ENCODE measurements at places on chromosomes 2 and 18. TPM values are rescaled to one million over a fixed set of nuclear protein-coding genes. Genes with fewer than 3 reads are reported as not detected.

DNA sequence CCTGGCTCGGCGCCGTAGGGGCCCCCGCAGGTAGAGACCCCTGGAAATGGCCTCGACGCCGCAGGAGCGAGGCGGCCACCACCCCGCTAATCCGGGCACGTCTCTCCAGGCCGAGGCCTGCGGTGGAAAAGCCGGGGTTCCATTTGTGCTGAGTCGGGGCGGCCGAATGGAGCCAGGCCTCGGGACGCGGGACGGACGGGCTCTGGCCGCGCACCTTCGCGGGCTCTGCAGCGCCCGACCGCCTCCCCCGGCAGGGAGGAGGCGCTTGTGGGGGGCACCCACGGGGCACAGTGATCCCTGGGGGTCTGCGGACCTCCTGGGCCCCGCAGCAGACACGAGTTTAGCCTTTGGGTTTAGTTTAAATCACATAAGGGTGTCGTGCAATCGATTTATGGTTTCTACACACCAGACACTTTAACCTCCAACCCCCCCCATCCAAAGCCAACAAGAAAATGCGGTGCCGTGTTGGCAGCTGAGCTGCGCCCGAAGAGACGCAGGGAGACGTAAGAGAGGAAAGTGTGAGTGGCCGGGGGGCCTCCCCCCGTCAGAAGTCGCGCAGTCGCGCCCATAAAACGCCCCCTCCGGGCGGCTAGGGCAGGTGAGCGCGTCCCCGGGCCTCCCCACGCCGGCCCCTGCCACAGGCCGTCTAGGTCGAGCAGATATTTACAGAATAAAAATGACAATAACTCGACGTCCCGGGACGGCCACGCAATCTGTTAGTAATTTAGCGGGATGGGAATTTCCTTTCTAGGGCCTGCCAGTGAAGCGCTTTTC lies 1.0 kb upstream of the NFATC1 start:
- DNase-seq = no peak

- DNase-seq = no peak
Observed at GRCh38 chr2:160201849-160202539, 1.9 kb upstream of the ITGB6 start.

GRCh38 chr2:32453242-32454062 lies 96.6 kb downstream of the BIRC6 start:
- DNase-seq = no peak

DNA sequence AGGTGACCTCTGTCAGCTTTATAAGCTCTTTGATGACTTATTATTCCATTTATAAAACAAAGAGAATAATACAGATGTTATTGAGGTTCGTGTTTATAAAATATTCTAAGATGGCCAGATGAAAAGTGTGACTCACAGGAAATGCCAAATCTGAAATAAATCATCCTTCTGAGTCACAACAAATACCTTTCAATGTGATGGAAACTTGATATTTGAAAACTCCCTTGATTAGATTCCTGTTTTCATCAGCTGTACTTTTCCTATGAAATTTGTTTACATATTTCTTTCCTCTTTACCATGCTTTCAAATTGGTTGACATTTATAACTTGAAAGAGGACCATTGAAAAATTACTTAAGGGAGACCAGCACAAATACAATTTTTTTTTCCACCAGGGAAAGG lies 30.6 kb upstream of the PPP1R1C start:
- DNase-seq = no peak

GRCh38 chr2:227890495-227891079 lies 19.2 kb downstream of the DAW1 start:
- DNase-seq = no peak

DNA sequence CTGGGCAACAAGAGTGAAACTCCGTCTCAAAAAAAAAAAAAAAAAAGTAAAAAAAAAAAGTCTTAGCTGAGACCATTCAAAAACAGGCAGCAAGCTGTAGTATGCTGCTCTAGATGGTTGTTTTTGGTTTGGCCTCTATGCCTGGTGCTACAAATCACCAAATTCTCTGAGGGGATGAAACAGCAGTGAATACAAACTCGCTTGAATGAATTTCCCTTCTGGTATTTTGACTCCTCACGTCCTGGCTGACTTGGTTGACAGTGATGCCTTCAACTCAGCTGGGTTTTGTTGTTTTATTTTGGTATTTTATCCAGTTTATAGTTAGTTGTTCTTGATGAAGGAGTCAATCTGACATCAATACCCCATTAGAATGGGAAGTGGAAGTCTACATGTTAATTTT lies 3.3 kb upstream of the TCF7L1 start:
- DNase-seq = no peak

DNA sequence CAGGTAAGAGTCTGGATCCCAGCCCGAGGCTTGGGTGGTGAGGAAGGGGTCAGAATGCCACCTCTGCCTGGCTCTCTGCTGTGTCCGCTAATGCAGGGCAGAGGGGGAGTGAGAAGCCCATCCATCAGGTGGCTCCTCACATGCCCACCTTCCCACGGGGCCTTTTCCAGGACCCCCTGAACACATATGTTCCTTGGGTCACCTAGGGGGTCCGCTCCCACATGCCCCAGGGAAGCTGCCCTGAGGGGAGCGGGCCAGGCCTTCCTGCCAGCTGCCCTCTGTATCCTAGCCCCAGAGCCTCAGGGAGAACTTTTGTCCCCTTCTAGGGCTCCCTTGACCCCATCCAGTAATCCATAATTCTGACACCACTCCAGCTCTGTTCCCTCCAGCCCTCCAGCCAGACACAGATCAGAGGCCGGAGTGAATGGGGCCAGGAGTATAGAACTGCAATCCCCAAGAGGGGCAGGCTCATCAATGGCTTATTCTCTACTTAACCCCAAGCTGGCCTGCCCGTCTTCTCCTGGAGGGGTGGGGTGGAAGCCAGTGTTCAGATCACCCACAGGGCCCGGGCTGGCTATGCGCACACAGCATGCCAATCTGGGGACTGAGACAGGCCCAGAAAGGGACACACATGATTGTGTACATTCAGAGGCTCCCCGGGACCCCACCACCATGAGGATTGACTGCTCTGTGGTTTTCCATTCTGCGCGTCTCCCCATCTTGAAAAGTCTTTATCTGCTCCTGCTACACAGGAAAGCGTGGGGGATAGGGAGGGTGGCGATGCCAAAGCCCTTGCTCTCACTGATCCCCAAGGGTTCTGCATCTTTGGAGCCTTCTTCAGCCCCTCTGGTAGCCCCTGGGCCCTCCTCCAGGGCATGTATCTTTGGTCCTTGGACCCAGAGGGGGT lies 1.1 kb downstream of the EMILIN1 start:
- DNase-seq = no peak

DNA sequence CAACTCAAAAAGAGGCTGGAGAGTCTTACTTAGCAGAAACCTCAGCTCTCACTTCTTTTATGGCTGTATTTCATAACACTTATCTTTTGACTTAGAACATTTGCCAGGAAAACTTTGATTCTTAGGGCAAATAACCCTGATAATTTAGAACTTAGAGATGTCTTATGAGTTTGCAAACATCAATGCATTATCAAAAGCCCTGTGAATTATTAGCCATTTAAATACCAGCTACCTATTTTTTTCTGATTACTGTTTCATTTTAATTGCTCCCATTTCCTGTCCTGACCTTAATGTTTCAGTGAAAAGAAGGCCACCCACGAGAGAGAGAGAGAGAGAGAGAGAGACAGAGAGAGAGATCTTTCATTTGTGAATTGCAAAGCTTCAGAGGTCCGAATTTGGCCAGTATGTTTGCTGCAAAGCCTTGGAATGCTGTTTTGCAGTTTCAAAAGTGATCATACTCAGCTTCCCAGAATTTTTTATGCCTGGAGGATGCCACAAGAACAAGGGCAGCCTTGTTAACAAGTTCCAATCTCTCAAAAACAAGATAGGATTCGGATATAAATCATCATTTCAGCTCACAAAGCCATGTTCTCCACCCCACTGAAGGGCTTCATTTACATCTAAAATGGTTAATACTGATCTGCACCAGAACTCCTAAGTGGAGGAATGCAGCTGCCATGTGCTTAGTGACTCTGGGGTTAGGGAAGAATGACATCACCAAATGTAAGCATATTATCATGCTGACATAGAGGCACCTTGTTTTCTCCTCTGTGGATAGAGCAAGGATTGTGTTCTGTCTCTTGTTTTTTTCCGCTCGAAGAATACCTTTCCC lies 478.2 kb downstream of the ARHGAP15 start:
- no peak for DNase-seq

- DNase-seq = no peak
Observed at GRCh38 chr2:19300961-19301360, 57.5 kb downstream of the OSR1 start.

- no peak for DNase-seq
Observed at GRCh38 chr2:11257078-11257477, 87.4 kb downstream of the ROCK2 start.

DNA sequence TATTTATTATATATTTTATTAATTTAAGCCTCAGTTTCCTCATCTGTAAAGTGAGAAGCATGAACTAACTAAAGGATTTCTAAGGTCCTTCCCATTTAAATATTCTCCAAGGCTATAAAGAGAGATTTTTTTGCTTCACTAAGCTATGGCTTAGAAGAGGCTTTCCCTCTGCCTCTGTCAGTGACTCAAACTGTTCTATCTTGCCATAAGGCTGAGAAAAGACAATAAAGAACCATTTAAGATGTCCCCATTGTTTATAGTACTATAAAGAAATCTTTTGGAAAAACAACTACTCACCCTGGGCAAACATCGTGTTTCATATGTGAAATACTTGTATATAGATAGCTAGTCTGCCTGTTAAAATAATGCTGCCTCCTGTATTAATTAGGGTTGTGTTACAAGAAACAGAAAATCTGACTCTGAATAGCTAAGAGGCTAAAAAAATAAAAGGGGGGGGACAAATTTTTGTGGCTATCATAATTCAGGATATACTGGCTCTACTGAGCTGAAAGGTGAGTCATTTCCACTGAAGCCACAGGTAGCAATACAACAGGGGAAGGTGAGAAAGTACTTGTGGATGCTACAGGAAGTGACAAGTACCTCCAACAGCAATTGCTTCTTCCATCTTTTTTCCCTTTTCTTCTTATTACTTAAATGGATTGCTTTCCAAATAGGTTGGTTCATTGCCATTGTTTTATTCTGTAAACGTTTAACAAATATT lies 25.4 kb downstream of the EPHA4 start:
- DNase-seq = no peak

- DNase-seq = no peak
Observed at GRCh38 chr2:174952607-174953006, 52.6 kb downstream of the CHN1 start.

DNA sequence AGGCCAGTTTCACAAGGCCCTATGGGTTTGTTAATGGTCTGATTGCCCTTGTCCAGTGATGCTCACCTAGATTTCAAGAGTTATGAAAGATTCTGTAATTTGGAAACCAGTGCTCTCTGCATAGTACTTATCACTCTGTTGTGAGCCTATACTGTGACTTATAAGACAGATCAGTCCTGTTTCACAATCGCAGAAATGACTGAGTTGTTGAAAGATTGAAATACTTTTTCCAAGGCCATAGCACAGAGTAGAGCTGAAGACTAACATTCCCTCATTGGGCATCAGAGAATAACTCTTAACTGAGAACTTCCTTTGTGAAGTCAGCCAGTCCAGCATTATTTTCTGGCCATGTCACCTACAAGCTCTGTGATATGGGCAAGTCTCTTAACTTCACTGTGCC lies 44.0 kb downstream of the CCDC85A start:
- DNase-seq = no peak

DNA sequence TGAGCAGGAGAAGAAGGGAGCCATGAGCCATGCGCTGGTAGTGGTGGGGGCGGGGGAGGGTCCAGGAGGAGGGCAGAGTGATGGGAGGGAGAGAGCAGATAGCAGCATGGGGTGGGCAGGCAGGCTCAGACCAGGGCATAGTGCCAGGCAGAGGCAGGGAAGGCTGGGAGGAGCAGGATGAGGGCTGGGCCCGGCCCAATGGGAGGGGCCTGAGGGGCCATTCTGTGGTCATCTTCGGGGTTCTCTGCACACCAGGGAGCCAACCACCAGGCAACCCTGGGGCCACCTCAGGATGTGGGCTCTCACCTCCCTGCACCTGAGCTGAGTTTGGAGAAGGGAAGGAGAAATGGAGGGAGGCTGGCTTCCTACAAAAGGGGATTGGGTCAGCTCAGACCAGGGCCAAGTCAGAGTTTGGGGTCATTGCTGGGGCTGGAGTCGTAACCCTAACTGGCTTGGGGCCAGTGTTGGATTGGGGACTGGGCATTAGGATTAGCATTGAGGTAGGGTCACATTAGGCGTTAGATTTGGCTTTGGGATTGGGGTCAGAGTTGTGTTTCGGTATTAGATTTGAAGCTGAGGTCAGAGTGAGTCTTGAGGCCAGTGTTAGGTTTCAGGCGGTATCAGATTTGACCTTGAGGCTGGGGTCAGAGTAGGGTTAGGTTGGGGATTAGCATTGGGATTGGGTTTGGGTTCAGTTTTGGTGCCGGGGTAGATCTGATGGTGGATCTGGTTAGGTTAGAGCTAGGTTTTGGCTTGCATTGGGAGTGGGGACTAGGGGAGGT lies 11.2 kb downstream of the VIL1 start:
- no peak for DNase-seq

GRCh38 chr2:158489366-158490112 lies 32.8 kb downstream of the PKP4 start:
- no peak for DNase-seq

- DNase-seq = no peak
Observed at GRCh38 chr2:143175438-143175837, 46.2 kb downstream of the ARHGAP15 start.

- DNase-seq = no peak
Observed at GRCh38 chr2:241019441-241020139, 21.2 kb downstream of the SNED1 start.

DNA sequence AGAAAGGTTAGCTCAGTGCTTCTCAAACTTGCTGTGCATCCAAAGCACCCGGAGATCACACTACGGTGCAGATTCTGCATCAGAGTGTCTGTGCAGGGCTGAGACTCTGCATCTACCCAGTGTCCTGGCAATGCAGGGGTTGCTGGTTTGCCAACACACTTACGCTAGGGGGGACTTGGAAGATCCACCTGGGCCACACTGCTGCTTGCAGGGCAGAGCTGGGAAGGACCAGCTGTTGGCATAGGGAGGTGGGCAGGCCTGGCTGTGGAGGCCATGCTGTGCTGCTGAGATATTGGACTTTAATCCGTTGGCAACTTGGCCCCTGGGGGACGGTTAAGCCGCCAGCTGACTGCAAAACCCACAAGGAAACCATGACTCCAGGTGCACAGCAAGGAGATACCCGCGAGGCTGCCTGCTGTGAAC lies 397.6 kb upstream of the HS6ST1 start:
- DNase-seq = no peak

- DNase-seq = no peak
Observed at GRCh38 chr2:97645112-97645694, 659 bp upstream of the COX5B start.

Gene DSG4
- total RNA-seq = not detected

Gene VAMP8
- 99.7 TPM for total RNA-seq

Gene SCYGR4
- not detected for total RNA-seq

Gene CNDP1
- 0.09 TPM for total RNA-seq

Gene ERFE
- 1.1 TPM for total RNA-seq

Gene MAL
- 101 TPM for total RNA-seq

Gene ZCCHC2
- total RNA-seq = 48.6 TPM

Gene ACADL
- total RNA-seq = not detected

Gene DSG1
- not detected for total RNA-seq

Gene ALLC
- total RNA-seq = not detected

Gene STK17B
- total RNA-seq = 178 TPM

Gene ATP6V1B1
- not detected for total RNA-seq
